IMR-90 (cell line): ENCODE measurements at places on chromosomes 5 and 9. TPM values are rescaled to one million over a fixed set of nuclear protein-coding genes. Genes with fewer than 3 reads are reported as not detected.

DNA sequence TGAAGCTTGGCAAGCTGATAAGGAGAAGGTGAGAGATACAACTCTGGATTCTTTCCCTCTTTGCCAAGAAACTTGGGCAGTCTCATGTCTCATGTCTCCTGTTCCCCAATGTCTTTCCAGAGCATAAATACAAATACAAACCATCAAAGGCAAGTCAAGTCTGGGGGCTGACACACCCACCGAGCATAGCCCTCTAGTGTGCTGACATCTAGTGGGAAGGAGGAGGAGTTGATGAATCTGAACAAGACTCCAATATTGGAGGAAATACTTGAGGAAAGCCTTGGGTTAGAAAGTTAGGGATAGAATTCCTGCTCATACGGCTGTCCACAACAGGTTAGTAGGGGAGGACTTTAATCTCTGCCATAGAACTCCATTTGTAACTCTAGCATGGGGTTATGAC lies 8.6 kb downstream of the MLANA start:
- DNase-seq, result no peak

- peak; percentile 66 for DNase-seq
These were observed 43.7 kb upstream of the ITGA1 start for GRCh38 chr5:52743970-52744369.

GRCh38 chr5:107365320-107366109 lies 305.2 kb downstream of the EFNA5 start:
- DNase-seq, result no peak

DNA sequence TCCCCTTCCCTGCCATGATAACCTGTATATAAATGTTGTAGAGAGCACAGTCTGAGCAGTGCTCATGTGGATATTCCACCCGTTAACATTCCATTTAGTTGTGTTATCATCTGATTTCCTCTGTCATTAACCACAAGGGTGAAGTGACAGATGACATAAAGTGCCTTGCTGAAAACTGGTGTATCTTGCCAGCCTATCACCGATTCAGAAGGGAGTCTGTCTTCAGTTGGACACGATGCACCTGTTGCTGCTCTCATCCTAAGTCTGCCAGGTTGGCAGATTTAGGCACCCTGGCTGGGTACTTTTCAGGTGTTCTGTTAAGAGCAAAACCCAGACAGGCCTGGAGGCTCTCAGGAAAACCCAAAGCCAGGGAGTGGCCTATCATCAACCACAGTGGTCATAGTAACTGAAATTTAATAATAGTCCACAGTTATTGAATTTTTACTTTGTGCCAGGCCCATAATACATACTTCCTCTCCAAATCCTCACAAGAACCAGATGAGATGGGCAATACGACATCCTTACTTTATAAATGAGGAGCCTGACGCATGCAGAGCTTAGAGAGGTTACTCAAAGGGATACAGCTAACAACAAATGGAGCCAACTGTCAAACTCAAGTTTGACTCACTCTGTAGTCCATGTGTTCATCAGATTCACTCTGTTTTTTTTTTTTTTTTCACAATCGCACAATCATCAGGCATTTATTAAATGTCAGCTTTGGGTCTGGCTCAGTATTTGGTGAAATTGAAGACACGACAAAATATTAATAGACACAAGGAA lies 100.7 kb upstream of the SPRY4 start:
- DNase-seq, result peak; percentile 74

GRCh38 chr5:105448271-105448670 lies 1885.7 kb upstream of the NUDT12 start:
- no peak for DNase-seq

The SH3TC2 gene
- total RNA-seq, result 7.8 and 7.9 TPM in 2 replicates

DNA sequence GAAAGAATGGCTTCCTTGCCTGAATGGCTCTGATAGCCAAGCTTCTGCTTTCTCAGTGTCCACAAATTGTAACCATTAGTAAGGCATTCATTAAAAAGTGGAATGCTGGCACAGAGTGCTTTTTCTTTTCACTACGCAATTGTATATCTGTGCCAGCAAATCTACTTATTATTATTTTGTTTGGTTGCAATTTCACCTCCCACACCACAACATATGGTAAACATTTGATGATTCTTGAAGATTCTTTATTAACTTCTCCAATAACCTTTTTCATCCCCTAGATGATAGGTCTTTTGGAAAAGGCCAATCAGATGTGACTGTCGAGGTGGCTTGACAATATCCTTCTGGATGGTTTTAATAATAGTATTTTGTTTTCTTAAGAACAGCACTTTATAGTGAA lies 234.1 kb downstream of the TMEM38B start:
- no peak for DNase-seq

The EFNA5 gene
- 1.6 and 2.2 TPM in 2 replicates for total RNA-seq

GRCh38 chr5:151522226-151522625 lies 68.9 kb downstream of the FAT2 start:
- DNase-seq, result no peak

- DNase-seq, result no peak
These were observed 97.3 kb upstream of the DAP start for GRCh38 chr5:10858307-10858706.

The LHX3 gene
- not detected in 2 replicates for total RNA-seq

DNA sequence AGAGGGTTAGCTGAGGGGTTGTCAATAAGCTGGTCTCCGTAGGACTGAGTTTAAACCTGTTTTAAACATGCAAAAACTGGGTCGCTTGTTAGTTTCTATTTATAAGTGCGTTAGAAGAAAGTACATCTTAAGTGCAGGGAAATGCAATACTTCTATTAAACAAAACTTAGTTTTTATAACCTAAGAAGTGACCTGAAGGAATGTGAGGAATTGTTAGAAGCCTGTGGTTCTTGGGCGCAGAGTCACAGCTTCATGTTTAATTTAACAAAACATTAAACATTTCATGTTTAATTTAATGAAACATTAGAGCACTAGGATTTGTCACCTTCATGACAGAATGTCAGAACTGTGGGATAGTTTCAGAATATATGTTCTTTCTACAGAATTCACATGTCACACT lies 469.2 kb upstream of the WWC1 start:
- no peak for DNase-seq

DNA sequence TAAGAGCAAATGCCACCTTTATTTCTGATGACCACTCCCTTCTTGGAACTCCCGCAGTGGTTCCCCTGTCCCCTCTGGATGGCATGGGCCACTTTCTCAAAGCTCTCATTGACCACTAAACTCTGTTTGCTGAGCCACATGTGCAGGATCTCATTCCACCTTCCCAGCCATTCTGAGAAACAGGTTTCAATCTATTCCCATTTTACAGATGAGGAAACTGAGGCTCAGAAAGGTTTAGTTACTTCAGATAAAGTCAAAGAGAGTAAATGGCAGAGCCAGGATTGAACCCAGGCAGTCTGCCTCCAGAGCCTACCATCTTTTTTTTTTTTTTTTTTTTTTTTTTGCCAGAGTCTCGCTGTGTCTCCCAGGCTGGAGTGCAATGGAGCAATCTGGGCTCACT lies 24.2 kb downstream of the COL27A1 start:
- no peak for DNase-seq

The ELAVL2 gene
- 0.28 and 0.36 TPM in 2 replicates for total RNA-seq

DNA sequence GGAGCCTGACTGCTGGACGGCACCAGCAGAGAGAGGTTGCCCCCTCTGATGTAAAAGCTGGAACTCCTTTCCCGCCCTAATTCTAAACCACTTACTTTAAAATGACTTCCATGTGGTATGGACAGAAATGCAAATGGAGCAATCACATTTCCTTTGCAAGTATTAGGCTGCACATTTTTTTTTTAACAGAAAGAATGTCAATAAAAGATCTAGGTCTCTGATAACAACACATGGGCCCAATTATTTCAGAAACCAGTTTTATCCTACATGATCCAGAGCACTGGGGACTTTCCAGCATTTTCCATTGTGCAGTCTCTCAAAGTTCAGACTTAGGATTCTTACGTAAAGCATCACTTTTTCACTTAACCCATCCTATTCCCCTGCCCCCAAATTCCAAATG lies 203.7 kb downstream of the NXNL2 start:
- peak; percentile 71 for DNase-seq

DNA sequence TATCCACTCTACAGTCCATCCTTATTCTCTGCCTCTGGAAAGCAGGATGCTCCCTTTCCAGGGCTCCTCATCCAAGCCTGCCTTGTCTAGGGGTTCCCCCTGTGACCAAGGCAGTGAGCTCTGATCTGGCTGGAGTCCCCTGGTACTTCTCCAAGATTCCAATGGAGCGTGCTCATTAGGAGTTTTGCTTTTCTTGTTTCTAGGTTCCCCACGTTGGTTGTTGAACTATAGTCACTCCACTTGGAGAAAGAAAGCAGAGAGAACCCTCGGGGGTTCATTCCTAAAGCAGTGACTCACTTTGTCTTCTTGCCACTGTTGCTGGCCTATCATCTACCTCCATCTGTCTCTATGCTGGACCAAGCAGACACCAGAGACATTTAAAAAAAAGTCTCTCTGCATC lies 192.6 kb downstream of the TLE4 start:
- DNase-seq, result peak; percentile 98

- no peak for DNase-seq
These were observed 71.2 kb upstream of the IZUMO3 start for GRCh38 chr9:24616863-24617262.
